GM06990 (cell line): ENCODE measurements at places on chromosomes 3 and 15.

DNA sequence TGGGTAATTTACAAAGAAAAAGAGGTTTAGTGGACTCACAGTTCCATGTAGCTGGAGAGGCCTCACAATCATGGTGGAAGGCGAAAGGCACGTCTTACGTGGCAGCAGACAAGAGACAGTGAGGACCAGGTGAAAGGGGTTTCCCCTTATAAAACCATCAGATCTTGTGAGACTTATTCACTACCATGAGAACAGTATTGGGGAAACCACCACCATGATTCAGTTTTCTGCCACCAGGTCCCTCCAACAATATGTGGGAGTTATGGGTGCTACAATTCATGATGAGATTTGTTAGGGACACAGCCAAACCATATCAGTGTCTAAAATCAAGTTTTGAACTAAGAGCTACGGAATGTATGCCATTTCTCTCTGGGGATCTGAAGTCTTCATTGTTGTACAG is 354.8 kb upstream of the C2CD4B start:
- no peak for DNase-seq

GRCh38 chr3:168620854-168621253 is 525.1 kb upstream of the GOLIM4 start:
- DNase-seq, result no peak

GRCh38 chr15:51750792-51751696 is at the start of gene TMOD2:
TMOD2 (plus strand) TSS chr15:51751597; CDS start chr15:51766442, 14,845 bp downstream.
- peak; percentile 82 for DNase-seq

DNA sequence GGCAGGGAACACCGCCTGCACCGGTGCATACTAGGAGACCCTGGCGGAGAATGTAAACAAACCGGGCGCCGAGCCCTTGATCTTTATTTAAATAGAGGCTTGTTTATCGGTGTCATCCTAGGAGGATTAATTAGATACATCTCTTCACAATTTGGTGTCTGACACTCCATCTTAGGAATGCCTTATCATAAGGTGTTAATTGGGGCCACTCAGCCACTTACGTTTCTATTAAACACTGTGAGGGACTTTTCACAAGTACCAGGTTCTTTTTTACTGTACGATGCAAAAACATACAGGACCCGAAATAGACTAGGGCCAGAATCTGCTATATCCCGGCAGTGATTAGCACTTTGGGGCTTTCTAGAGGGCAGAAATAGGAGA is 8.0 kb downstream of the EOMES start:
- DNase-seq, result no peak

DNA sequence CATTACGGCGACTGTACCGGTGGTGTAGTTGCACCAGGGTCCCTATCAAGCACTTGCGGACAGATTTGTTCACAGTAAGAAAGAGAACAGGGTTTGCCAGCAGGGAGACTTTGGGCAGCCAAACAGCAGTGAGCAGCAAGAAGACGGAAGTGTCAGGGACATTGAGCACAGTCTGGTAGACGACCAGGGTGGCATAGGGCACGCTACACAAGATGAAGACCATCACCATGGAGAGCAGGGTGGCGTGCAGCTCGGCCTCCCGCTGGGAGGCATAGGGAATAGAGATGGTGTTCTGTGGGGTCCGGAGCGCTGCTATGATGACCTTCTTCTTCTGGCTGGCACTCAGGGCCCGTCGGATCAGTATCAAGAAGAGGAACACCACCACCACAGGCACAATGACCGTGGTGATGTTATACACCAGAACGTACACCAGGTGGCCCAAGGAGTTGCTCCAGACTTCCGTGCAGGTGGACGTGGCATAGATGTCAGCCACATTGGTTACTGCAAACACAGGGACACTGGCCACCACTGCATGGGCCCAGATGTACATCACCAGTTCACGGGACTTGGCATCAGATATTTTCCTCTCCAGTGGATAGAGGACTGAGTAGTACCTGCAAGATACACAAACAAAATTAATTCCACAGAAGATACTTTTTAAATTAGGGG is 19.1 kb upstream of the FSIP1 start:
- no peak for DNase-seq

GRCh38 chr15:96774216-96774615 is 443.7 kb downstream of the NR2F2 start:
- no peak for DNase-seq

GRCh38 chr3:11944052-11944673 is 60.0 kb upstream of the SYN2 start:
- no peak for DNase-seq

- no peak for DNase-seq
These were observed 16.5 kb upstream of the CLDN1 start for GRCh38 chr3:190338717-190339116.

- no peak for DNase-seq
These were observed 24.4 kb downstream of the ONECUT1 start for GRCh38 chr15:52765785-52766184.

DNA sequence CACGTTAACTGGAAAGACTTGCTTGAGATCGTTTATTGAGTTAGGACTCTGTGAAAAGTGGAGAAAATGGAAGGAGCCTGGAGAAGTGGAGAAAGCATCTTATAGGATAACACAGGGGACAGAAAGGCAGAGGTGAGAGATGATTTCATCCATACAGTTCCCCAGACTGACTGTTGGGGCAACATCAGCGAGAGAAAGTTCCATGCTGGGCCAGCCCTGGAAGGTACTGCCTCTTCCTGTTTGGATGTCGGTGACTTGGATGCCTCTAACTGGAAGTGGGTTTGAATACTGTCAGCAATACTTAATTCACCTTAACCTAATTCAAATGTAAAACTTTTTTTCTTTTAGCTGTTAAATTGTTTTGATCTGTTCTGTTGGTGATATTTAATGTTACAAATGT is 32.3 kb downstream of the ATP13A5 start:
- DNase-seq, result no peak

GRCh38 chr15:70593795-70594194 is 169.6 kb downstream of the UACA start:
- no peak for DNase-seq

DNA sequence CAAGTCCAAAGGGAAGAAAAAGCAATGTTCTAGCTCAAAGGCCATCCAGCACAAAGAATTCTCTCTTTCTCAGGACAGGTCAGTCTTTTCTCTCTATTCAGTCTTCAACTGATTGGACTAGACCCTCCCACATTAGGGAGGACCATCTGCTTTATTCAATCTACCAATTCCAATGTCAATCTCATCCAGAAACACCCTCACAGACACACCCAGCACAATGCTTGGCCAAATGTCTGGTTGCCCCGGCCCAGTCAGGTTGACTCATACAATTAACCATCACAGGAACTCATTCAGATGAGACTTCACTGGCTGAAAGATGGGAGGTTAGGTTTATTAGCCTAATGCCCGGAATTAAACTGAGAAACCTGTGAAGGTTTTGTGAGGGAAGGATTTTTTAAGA is 32.4 kb downstream of the ACAN start:
- no peak for DNase-seq

- DNase-seq, result no peak
These were observed 104.6 kb downstream of the PTPRG start for GRCh38 chr3:61665987-61666386.

GRCh38 chr3:149497966-149498670 is 23.6 kb downstream of the TM4SF4 start:
- DNase-seq, result no peak

- DNase-seq, result no peak
These were observed 152.2 kb upstream of the MEIS2 start for GRCh38 chr15:37252530-37252929.

GRCh38 chr3:150760431-150761200 is 2.4 kb downstream of the SIAH2 start:
- peak; percentile 37 for DNase-seq

DNA sequence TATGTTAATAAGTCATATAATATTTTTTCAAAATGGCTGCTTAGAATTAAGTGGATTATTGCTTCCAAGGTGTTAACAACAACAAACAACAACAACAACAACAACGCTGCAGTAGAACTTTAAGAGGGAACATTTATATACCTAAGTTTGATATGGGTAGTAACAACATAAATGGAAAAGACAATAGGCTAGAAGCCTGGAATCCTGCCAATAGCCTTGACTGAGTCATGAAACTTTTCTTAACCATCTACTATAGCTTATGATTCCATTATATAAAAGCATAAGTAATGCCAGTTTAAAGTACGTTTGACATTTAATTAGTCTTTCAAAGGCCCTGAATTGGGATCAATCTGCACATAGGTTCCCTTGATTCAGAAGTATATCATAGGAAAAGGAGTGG is 31.2 kb downstream of the SATB1 start:
- DNase-seq, result no peak

- DNase-seq, result no peak
These were observed 660 bp upstream of the ADAMTSL3 start for GRCh38 chr15:83653288-83653638.
